ENCODE measurements at places on chromosomes 16 and 17.

- peak; percentile 67 for DNase-seq
These were observed 15.4 kb downstream of the FLYWCH1 start for GRCh38 chr16:2927010-2927646.

DNA sequence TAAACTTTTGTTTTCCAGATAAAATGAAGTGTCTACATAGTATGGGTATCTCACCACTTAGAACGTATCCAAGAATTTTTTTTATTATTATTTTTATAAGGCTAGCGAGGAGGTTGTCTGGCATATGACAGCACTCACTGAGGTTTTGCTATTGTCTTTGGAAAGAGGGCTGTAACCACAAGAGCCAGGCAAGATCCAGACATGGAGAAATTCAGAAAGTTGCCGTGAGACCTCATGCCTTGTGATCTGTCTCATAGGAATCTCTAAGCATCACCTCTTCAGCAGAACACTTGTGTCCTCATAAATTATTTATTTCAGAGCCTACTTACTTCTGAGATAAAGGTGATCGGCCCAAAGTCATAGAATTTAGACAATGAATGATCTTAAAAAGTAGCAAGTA lies 410.8 kb downstream of the CDH11 start:
- DNase-seq: no peak

- no peak for DNase-seq
These were observed 2.4 kb downstream of the SPN start for GRCh38 chr16:29665294-29666077.

- no peak for DNase-seq
These were observed 26.1 kb upstream of the ABCA8 start for GRCh38 chr17:68981288-68981687.

GRCh38 chr16:24423312-24423711 lies 116.1 kb upstream of the RBBP6 start:
- no peak for DNase-seq

GRCh38 chr16:69615528-69615927 lies 49.8 kb downstream of the NFAT5 start:
- DNase-seq: no peak

DNA sequence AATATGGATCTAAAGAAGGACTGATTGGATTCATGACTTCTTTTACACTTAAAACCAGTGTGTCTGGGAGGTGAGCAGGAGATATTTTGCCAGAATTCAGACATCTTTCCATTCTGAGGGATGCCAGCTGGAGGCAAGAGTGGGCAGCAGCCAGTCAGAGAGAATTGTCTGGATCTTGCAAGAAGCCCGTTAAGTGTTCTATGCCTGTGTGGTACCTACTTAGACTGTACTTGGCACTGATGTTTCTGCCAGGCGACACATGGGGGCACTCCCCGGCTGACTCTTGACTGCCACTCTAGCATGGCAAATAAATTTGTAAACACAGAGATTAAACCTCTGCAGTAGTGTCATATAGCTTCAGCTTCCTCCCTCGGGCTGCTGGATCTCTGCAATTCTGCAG lies 247.7 kb downstream of the UTP18 start:
- no peak for DNase-seq

GRCh38 chr17:21299981-21300600 lies 15.6 kb downstream of the MAP2K3 start:
- no peak for DNase-seq

DNA sequence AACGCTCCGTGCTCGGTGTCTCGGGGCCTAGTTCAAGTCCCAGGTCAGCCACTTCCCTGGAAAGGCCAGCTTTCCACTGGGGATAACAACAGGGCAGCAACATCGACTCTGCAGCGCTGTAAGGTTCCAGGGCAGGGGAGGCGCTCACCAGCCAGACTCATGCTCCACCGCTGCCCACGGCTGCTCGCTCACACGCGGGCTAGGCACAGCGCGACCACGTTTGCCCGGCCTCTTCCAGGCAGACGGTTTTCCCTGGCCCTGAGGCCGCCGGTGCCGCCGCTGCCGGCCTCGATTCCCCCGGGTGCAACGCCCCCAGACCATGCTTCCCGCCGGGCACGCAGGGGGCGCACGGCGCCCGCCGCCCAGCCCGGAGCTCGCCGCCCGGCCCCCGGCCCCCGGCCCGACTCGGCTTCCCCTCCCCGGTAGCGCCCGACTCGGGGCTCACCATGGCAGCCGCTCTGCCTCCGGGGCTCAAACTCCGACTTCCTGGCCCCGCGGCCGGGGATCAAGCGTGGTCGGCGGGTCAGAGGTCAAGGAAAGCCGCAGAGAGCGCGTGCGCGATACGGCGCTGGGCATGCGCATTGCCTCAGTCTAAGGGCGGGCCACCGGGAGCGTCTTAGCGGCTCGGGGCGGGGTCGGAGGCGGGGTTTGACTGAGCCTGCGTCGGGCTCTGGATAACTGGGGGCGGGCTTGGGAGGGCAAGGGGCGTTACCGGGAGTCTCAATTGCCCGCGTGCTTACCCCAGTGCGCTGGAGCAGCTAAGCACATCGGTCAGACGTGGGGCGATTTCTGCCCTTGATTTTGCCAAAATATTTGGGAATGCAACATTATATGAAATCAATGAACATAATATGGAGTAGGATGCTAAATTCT lies at the start of gene PAM16:
PAM16 (minus strand) TSS at position 535 of the 873 bp plus-strand sequence; CDS start at position 448, 87 bp downstream.
- peak; percentile 98 for DNase-seq

Data from stimulated activated CD8-positive, alpha-beta memory T cell treated with anti-CD3 and anti-CD28 coated beads, Interleukin-12 subunit alpha, Interleukin-12 subunit beta, amount 100 ng/mL, for 4 hours (primary cell).